Pancreas (tissue), 10 donors: ENCODE measurements at places on chromosomes 13 and 19. TPM values are rescaled to one million over a fixed set of nuclear protein-coding genes. Genes with fewer than 3 reads are reported as not detected.

Gene DNMT1
- total RNA-seq, result 13.6 TPM

- no peak for DNase-seq
These were observed 5.7 kb downstream of the DCAF15 start for GRCh38 chr19:13958043-13958442.

GRCh38 chr13:112742583-112742982 is 52.7 kb downstream of the ATP11A start:
- no peak for DNase-seq

Gene GRAMD1A
- total RNA-seq, result 89.5 TPM

DNA sequence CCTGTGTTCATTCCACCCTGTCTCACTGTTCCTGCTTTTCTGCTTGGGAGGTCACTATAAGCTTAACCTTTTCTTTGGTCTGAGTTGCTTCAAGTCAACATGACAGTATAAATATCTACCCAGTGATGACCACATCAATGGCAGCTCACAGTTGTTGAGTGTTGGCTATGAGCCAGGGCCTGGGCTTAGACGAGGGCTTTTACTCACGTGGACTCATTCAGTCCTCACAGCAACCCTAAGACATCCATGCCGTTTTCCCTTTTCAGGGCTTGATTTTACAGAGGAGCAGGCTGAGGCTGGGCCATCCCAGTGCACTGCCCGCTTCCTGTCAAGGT is 10.2 kb upstream of the CCDC97 start:
- DNase-seq, result no peak

GRCh38 chr13:98240974-98241373 is 63.9 kb upstream of the RNF113B start:
- no peak for DNase-seq

Gene ZNF575
- total RNA-seq, result 1.2 TPM

DNA sequence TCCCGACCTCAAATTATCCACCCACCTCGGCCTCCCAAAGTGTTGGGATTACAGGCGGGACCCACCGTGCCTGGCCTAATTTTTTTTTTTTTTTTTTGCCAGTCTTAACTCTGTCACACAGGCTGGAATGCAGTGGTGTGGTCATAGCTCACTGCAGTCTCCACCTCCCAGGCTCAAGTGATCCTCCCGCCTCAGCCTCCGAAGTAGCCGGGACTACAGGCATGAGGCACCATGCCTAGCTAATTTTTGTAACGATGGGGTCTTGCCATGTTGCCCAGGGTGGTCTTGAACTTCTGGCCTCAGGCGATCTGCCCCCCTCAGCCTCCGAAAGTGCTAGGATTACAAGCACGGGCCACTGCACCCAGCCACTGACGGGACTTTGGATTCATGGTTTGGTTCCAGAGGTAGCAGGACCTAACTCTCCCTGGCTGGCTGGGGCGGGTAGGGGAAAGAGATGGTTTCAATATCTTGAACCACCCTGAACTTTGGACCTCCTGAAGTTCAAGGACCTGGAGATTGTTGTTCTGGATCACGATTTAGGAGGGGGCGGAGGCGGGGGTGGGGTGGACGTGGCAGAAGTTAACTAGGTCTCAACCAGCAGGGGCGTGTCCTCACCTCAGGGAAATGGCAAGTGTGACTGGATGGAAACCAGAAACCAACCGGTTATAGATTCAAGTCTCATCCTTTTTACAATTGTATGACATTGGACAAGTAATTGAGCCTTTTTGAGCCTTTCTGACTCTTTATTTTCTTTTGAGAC is 40.8 kb downstream of the IER2 start:
- DNase-seq, result no peak

DNA sequence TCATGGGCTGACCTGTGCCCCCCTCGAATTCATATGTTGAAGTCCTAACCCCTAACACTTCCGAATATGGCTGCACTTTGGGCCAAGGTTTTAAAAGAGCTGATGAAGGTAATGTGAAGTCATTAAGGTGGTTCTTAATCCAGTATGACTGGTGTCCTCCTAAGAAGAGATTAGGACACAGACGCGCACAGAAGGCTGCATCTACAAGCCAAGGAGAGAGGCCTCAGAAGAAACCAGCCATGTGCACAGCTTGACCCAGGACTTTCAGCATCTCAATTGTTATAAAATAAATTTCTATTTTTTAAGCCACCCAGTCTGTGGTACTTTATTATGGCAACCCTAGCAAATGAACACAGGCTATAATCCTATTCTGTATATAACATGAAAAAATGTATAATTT is 99.9 kb downstream of the DOCK9 start:
- DNase-seq, result no peak

DNA sequence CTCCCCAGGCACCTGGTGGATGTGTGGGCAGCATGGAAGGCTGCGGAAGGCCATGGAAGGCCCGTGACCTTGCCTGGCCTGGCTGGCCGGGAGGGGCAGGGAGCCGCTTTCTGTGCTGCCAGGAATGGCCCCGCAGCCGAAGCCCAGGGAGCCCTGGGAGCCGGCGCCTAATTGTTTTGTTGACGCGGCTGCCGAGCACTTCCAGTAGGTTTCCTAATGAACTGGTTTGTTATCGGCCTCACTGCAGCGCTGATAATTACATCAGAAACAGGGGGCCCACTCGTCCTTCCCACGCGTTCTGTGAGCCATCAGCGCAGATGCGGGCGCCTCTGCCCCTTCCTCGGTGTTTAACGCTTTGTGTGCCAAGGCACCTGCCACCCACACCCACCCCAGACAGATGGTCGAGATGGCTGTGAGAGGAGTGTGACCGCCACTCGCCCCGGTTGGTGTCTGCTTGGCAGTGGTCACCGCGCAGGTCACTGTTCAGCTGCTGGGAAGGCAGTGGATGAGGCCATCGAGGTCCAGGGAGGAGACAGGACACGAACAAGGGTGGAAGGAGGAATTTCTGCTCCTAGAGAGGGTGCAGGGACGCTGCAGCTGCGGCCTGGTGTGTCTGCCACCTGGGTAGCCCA is 124.5 kb downstream of the KDM4B start:
- peak; percentile 63 for DNase-seq

Gene HAUS5
- total RNA-seq, result 8.1 TPM
